ENCODE measurements at places on chromosomes 3 and 15.

GRCh38 chr3:131224886-131225550 is 156.6 kb upstream of the NUDT16 start:
- DNase-seq: no peak

DNA sequence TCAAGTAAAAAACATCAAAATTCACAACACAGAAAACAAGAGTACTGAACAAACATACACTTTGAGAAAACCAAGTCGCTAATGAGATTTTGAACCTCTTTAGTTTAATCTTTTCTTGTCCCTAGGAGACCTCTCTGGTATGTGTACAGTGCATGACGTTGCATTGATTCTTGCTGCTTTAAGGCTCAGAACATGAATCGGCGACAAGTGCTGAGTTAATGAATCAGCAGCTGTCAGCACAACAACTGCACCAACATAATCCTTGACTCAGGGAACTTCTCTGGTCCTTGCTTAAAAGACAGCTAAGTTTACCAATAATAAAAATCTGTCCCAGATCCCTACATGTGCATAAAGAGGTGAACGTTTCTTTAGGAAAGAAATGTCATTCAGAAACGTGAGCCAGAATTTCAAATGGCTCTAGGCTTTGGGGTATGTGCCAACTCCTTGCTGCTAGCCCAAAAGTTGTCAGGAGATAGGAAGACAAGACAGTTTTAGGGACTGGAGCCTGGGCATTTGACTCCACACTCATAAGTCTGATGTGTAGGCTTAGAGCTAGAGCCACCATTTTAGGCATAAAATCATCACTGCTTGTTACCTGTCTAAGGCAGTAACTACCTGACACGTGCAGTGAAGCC is 86.9 kb downstream of the IL5RA start:
- no peak for DNase-seq

GRCh38 chr3:70970952-70971351 is 612.6 kb downstream of the FOXP1 start:
- DNase-seq: no peak

DNA sequence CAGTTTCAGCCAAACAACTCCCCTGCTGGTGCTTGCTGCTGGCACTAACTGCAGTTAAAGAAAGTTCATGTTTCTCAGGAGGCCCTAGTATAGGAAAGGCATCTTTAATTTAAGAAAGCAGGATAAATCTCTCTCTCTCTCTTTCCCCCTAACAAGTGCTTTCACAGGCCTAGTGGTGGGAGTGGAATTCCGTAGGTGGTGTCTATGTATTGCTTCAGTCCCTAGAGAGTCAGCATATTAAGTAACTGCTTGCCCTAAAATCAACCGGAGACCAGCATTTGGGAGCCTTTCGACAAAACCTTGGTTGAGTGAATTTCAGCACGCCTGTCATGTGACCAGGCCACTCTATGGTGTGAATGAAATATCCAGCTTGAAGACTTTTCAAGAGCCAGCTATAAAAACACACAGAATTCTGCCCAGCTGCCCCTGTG is 169.2 kb upstream of the TGFBR2 start:
- DNase-seq: no peak

DNA sequence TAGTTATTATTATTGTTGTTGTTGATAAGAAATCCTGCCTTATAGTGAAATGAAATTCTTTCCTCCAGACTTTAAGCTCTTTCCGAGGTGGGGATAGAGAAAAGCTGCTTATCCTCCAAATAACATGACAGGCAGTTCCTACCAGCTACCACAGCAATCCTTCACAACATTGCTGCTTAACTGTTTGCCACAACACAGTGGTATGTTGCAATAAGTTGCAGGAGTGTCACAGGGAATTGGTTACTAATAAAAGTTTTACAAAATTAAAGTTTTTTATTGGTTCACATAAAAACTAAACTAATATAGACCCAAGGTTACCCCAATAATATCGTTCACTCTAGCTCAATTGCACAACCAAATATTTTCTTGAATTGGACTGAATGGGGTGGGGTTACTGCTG is 57.4 kb upstream of the ICE2 start:
- no peak for DNase-seq

GRCh38 chr3:170159459-170159858 is 22.1 kb downstream of the PHC3 start:
- DNase-seq: no peak

DNA sequence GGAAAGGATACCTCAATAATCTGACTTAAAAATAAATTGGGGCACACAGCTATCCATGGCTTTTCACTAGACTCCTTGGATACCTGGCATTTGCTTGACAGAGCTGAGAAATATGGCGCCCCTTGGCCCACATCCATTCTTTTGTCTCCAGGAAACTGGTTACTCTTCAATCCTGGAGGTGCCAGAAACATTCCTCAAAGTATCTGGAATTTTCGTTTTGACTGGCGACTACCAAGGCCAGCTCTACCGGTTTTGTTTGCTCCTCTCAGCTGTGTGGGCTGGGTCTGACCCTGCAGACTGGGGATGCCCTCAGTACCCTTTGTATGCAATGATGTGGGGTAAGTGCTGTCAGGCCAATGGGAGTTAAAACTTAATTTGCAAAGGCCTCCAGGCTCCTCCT is 27.0 kb downstream of the KATNBL1 start:
- no peak for DNase-seq

DNA sequence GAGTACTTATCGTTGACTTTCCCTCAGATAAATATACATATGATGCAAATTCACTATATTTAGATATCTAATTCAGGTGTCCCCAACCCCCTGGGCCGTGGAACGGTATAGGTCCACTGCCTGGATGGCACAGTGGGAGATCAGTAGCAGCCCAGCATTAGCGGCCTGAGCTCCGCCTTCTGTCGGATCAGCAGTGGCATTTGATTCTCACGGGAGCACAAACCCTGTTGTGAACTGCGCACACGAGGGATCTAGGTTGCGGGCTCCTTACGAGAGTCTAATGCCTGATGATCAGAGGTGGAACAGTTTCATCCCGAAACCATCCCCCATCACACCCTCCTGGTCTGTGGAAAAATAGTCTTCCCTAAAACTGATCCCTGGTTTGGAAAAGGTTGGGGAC is 6.9 kb downstream of the KNL1 start:
- DNase-seq: no peak

DNA sequence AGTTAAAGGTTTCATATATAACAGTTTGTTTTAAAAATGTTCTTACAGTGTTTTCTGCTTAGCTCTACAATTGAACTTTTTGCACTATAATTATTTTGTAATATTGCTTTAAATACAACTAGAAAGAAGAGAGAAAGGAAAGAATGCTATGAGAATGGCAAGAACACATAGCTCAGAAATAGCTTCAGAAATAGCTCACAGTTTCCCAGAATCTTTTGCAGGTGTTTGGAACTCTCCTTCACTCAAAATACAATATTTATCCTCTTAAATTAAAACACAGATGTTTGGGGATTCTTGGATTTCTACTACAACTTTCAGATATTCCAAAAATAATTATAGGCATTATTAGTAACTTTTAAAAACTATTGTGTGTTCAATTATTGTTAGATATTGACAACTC is 658.0 kb upstream of the DPPA4 start:
- no peak for DNase-seq

- DNase-seq: no peak
These were observed 665 bp downstream of the PIGB start for GRCh38 chr15:55319537-55320237.
